ENCODE measurements at places on chromosomes 7 and 10. TPM values are rescaled to one million over a fixed set of nuclear protein-coding genes. Genes with fewer than 3 reads are reported as not detected.

CSGALNACT2 gene
- 9.5 TPM for polyA plus RNA-seq

HHEX gene
- not detected for polyA plus RNA-seq

UCN3 gene
- polyA plus RNA-seq, result not detected

SPDYE9 gene
- 1.4 TPM for polyA plus RNA-seq

GRM8 gene
- 12.4 TPM for polyA plus RNA-seq
